ENCODE measurements at places on chromosomes 1 and 21.
A peak's percentile ranks its signal among the peaks of the same experiment; 100 is the strongest.

- no peak for DNase-seq
Observed at GRCh38 chr1:169873582-169874199, 20.0 kb downstream of the SCYL3 start.

- no peak for DNase-seq
Observed at GRCh38 chr1:73472810-73473209, 725.2 kb downstream of the LRRIQ3 start.

DNA sequence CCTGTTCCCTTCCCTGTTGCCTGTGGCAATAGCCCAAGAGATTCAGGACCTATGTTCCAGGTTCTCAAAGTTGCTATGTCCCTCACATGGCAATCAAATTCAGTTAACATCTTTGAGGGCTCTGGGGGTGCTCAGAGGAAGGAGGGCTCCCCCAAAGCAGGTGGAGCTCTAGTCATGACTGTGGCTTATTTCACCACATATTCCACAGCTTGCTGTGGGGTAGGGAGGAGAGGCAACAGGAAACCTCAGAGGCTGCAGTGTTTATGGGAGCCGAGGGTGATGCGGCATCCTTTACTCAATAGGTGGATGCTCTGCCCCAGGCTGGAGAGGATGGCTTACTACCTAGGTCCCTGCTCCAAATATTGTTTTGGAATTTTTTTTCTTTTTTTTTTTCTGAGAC lies 1.2 kb upstream of the MKNK1 start:
- peak; percentile 44 for DNase-seq

GRCh38 chr1:59504276-59504675 lies 207.4 kb downstream of the FGGY start:
- DNase-seq: no peak

GRCh38 chr1:190154744-190155143 lies 322.9 kb downstream of the BRINP3 start:
- no peak for DNase-seq

DNA sequence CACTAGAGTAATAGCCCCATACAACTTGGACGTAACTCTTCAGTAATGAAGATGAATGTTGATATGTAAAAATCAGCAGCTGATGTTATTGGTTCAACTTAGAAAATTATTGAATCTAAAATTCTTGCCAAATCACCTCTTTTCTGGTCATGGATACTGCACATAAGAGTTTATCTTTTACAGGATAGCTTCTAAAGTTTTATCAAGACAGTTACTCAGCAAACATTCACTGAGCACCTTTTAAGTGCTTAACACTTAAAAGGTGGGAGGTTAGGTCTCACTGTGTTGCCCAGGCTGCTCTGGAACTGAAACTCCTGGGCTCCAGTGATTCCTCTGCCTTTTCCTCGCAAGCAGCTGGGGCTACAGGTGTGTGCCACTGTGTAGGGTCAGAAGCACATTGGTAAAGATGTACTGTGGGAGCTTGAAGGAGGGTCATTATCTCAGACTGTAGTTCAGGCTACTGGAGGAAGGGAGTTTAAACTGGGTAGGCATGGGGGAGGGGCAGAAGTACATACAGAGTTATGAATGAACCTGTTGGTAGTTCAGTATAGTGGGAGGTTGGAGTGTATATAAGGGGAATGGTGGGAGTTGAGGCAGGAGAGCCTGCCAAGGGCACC lies 2.0 kb downstream of the MPZL1 start:
- no peak for DNase-seq

DNA sequence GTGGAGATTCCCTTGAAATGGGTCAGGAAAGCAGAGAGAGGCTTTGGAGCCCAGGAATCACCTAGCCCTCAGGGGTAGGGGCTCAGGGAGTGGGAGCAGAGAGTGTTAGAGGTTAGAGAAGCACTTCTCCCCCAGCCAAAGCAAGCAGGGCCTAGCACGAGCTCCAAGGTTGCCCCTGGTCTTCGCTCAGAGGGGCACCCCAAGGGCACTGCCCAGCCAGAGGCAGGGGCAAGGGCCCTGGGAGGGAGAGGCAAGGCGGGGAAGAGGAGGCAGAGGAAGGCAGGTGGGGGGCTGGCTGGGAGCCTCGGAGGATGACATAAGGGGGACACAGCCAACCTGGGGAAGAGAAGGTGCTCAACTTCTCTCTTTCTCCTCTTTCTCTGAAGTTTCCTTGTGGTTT lies 71.9 kb downstream of the CASZ1 start:
- DNase-seq: no peak

DNA sequence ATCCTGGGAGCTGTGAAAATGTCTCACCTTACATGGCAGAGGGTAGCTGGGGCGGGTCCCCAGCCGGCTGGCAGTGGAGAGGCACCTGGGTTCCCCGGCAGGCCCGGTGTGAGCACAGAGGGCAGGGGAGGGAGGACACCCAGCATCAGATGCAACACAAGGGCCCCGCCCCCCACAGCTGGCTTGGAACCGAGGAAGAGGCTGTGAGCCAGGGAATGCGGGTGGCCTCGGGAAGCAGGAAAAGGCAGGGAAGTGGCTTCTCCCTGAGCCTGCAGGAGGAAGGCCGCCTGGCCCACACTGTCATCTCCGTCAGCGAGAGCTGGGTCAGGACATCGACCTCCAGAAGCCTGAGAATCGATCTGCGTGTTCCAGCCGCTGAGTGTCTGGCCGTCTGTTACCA lies 87.3 kb downstream of the SIK1 start:
- no peak for DNase-seq

DNA sequence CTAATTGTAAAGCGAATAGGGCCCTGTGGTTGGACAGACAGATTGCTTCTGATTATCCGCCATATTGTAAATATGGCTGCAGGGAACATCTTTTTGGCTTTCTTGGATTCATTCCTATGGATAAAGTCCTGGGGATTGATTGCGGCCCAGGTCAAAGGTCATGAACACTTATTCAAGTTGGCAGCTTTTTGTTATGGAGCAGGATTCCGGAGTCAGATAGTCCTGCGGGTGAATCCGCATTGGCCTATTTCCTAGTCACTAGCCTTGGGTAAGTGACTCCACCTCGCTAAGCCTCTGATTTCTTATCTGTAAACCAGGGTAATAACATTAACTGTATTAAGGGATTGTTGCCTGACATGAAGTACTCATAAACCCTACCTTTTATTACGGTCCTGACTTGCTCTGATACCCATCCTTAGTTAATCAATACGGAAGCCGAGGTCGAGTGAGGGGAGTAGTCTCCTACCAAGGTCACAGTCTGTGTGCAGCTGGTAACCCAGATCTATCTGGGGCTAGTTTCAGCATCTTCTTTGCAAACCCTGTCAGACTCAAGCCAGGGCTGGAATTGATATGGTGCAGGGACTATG lies 31.7 kb downstream of the EDN2 start:
- no peak for DNase-seq

DNA sequence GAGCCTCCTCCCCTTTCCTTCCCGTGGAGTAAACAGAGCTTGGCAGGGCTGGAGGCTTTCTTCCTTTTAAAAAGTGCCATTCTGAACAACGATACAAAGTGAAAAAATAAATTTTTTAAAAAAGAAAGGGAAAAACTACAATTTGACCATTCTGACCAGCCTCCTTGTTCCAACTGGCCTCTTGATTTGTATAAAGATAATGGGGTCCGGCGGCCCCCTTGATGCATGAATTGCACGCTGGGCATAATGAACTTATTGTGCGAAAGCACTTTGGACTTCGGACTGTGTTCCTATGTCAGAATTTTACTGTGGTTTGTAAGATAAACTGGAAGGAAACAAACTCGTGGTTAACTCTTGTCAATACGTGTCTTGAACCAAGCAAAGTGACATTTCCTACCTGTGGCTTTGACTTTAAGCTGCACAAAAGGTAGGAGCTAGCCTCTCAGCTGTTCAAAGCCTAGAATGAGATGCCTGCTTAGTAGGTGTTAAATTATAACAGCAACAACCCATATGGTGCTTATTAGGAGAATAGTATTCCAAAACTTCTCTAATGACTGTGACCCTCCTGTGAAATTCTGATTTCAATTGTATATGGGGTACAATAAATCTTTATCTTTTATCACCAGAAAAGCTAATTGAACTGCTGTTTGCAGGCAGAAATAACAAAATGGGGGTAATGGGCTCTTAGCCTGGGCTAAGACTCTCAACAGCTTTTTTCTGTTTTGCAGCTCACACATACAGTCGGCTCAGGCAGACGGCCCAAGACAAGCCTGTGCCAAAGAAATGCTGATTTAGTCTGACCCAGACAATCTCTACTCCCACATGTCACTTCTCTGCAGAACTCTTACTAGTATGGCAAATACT lies 9.3 kb downstream of the IRF2BP2 start:
- DNase-seq: peak; percentile 74

GRCh38 chr1:187838335-187839293 lies 1009.9 kb downstream of the PLA2G4A start:
- DNase-seq: no peak

DNA sequence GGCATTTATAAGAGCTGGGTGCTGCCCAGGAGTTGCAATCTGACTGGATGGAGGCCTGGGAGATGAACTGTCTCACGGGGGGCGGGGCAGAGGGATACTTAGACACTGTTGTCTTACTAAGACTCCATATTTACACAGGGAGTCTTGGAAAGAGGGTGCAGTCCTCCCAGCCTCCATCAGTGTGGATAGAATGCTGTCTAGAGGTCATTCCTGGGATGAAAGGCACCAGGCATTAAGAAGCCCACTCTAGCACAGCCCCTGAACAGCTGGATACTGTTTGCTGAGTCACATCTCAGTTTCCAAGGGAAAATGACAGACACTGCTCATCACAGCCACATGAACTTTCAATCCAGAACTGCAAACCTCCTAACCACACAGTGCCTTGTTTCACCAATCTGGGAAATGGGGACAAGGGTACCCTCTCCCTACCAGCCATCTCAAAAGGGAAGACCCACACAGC lies 43.3 kb downstream of the SSBP3 start:
- no peak for DNase-seq

- DNase-seq: no peak
Observed at GRCh38 chr1:180585994-180586359, 27.2 kb downstream of the OVAAL start.

- DNase-seq: peak; percentile 34
Observed at GRCh38 chr1:155499953-155500639, 62.5 kb downstream of the ASH1L start.

- DNase-seq: no peak
Observed at GRCh38 chr1:34708106-34708505, 46.7 kb upstream of the GJB5 start.

Measured in hematopoietic multipotent progenitor cell treated with erythropoietin and hydrocortisone succinate and interleukin-3 and kit ligand, for 17 days (in vitro differentiated cells).